SK-N-MC (cell line): ENCODE measurements at places on chromosomes 12 and 14.

- DNase-seq = no peak
Observed at GRCh38 chr12:119301379-119301778, 33.1 kb upstream of the CCDC60 start.

DNA sequence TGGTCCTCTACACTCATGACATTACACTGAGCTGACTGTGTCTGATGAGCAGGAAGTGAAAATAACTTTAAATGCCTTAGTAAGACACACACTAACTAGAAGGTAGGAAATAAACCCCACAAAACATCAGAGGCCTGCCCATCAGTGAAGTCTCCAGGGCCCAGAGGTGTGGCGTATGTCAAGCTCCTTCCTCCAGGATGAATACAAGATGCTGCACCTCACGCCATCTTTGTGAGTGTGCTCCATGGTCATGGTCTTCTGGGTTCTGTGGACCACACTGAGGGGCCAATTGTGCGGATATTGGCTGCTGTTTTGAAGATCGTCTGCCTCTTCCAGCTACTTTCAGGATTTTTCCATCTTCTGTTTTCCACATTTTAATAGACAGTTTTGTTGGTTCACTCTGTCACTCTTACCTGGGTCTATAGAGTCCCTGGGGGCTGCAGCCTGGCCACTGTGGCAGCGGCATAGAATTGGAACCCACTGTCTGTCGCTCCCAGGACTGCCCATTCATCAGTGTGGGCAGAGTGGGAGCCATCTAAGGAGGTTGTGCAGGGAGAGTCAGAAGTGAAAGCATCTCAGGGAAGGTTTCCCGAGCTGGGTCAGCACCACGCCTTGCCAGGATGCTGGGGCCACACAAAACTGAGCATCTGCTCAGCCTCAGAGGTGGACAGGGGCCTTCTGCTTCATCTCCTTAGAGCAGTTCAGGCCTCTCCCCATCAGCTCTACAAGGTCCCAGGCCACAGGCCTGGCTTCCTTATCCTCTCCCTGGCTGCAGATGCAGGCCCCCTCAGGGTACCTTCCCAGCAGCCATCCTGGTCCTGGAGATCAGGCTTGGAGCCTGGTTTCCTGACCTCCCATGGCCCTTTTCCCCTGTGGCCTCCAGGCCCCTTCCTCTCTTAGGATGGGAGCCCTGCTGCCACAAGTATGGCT lies 57.5 kb upstream of the C14orf180 start:
- no peak for DNase-seq

DNA sequence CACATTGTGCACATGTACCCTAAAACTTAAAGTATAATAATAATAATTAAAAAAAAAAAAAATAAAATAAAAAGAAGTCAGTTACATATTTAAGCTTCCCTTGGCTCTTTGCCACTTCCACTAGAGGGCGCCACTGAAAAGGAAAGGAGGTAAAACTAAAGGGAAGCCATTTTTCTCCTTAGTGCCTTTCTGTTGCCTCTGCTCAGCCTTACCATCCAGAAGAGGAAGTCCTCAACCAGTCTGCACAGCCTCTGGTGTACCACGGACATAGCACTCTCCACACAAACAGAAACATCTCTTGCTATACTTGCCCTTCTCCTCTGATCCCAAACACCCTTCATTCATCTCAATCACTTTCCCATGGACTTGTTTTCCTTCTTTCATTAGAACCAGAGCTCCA lies 169.0 kb upstream of the EEA1 start:
- no peak for DNase-seq

- no peak for DNase-seq
Observed at GRCh38 chr12:57215668-57216013, 953 bp upstream of the NXPH4 start.

- DNase-seq = peak; percentile 94
Observed at GRCh38 chr12:107091989-107092641, 1.2 kb downstream of the CRY1 start.

DNA sequence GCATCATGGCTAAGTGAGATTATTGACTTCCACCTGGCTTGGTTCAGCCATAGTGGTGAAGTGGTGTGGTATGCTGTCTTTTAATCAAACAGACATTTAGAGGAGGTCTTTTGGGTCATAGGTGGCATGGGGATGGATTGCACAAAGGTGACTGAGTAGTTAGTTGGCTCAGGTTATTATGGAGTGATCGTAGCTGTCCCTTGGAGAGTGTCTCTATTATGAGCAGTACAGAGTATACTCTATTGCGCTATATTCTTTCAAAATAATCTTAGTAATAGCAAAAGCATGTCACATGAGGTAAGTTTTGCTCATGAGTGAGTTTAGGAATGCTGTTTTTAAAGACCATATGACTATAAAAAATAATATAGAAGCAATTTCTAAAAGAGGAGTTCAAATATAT lies 60.4 kb downstream of the RASSF8 start:
- DNase-seq = no peak

GRCh38 chr14:20215196-20215595 lies 8.3 kb upstream of the OR11H6 start:
- DNase-seq = no peak

DNA sequence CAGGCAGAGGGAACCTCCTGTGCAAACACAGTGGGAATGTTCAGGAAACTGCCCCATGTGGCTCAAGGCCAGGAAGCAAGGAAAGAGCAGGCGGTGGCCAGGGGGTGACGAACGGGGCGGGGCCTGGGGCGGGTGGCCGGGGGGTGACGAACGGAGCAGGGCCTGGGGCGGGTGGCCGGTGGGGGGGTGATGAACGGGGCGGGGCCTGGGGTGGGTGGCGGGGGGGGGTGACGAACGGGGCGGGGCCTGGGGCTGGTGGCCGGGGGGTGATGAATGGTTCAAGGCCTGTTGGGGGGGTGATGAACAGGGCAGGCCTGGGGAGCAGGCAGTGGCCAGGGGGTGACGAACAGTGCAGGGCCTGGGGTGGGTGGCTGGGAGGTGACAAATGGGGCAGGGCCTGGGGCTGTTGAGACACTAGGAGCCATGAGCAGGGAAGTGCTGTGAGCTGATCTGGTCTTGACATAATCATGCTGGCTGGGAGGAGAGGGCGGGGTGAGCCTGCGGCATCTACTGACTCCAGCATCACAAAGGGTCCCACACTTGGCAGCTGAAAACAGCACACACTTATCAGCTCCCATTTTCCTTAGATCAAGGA lies 62.7 kb upstream of the FBRSL1 start:
- DNase-seq = no peak

DNA sequence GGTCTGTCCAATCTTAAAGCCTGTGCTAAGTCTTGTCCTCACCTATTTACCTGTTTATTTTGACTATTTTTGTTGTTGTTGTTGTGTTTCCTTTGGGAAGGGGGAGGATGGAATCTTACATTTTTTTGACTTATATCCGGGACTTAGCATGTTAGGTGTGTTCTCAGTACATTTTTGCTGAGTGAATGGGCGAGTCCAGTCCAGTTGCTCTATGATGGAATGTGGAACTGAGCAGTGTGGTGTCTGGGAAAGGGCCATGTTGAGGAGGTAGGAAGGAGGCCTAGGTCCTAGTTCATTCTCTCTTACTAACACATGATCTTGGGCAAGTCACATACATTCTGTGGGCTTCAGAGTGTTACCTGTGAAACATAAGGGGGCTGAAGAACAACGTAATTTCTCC lies 80.9 kb upstream of the SLC38A2 start:
- no peak for DNase-seq
